ENCODE measurements at places on chromosomes 7 and 10.

GRCh38 chr10:123557366-123558108, 108.6 kb upstream of the GPR26 start:
- no peak for DNase-seq

GRCh38 chr7:131610007-131610406, 53.6 kb upstream of the PODXL start:
- DNase-seq = no peak

GRCh38 chr7:155323001-155323638, 25.4 kb downstream of the INSIG1 start:
- no peak for DNase-seq

- no peak for DNase-seq
Measured at GRCh38 chr7:101399759-101400158, 37.1 kb downstream of the COL26A1 start.
